Sigmoid colon (tissue), 7 donors: ENCODE measurements at places on chromosomes 3 and 15. TPM values are rescaled to one million over a fixed set of nuclear protein-coding genes. Genes with fewer than 3 reads are reported as not detected.

DNA sequence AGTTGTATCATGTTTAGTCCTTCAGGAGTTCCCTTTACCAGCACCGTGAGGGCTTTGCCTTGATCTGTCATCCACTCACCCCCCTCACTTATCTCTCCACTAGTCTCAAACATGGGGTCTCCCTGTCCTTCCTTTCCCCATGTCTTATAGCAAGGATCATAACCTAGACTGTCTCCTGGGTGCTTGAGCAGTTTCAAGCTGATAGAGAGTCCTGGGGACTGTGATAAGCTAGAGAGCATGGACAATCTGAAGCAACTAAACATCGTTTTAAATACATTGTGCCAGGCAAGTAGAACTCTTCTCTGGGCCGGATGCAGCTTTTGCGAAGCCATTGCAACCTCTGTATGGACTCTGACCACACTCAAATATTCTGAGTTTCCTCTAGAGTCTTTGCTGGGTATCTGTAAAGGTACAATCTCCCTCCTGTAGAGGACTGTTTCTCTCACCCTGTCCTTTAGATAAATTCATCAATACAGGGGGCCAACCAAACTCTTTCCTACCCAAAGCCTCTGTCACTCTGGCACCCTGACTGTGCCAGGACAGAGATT is 684.6 kb upstream of the NR2F2 start:
- no peak for DNase-seq

DNA sequence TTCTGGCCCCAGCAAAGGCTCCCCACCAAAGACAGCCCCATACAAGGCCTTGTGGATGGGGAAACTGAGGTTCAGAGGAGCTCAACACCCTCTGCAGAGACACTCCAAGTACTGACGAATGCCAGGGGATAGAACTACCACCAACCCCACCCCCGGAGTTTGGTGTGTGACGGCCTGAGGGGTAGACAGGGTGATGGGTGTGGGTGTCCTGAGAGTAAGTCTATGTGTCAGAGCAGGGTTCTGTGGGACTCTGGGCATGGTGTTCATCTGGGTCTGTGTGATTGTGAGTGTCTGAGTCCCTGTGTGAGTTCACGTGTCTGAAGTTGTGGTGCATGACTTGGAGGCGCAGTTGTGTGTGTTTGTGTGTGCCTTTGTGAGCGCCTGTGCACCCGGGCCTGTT is 7.4 kb downstream of the PTH1R start:
- no peak for DNase-seq

GRCh38 chr15:81050805-81051204 is 50.1 kb downstream of the TLNRD1 start:
- DNase-seq = no peak

- DNase-seq = no peak
Observed at GRCh38 chr15:52804526-52805081, 14.5 kb upstream of the ONECUT1 start.

- no peak for DNase-seq
Observed at GRCh38 chr15:66241087-66241907, 12.3 kb downstream of the MEGF11 start.

DNA sequence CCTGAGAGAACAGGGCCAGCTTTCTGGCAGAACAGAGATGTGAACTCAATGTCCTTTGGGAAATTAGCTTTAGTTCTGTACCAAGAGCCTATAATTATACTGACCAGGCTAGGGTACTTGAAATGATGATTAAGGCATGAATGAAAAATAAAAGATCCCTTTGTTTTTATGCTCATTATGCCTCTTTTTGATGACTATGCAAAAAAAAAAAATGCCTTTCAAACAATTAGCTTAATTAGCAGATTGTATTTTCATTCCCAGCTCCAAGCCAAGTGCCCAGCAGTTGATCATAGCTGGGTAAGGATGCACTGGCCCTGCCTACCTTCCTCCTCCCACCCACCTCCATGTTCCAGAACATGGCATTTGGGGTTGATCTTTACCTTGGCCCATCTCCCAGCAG is 56.8 kb downstream of the LYZL4 start:
- no peak for DNase-seq

DNA sequence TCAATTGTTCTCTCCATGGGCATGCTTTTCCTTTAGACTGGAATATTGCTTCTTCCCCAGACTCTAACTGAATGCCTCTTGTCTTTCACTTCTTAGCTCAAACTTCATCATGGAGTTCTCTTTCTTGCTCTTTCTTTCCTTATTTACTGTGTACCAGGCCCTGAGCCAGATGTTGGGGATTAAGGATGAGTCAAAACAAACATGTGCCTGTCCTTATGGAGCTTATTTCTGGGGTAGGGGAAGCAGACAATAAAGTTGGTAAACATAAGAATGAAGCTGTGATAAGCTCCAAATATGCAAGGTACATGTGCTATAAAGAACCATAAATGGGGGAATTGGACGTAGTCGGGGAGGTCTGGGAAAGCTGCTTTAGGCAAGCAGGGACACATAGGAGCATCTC is 145.8 kb downstream of the ALDH1A2 start:
- no peak for DNase-seq

- DNase-seq = no peak
Observed at GRCh38 chr3:11619946-11620652, 23.6 kb downstream of the VGLL4 start.

DNA sequence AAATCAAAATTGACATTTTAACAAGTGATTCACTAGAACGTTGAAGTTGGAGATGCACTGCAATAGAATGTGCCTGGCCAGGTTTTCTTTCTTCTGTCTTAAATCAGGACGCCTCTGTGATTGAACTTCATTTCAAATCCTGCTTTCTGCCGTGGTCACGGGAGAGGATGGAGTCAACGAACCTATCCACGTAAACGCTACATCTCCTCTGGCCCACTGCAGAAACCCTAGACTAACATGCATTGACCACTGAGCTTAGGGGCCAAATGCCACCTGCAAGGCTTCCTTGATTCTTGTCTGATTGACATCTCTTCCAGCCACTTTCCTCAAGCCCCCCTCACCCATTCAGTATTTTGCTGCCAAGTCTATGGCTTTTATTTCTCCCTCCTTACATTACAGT is 6.3 kb upstream of the MECOM start:
- DNase-seq = no peak

- no peak for DNase-seq
Observed at GRCh38 chr3:114902691-114903101, 244.4 kb downstream of the ZBTB20 start.

- DNase-seq = no peak
Observed at GRCh38 chr3:76107935-76108570, 322.7 kb upstream of the ZNF717 start.

DNA sequence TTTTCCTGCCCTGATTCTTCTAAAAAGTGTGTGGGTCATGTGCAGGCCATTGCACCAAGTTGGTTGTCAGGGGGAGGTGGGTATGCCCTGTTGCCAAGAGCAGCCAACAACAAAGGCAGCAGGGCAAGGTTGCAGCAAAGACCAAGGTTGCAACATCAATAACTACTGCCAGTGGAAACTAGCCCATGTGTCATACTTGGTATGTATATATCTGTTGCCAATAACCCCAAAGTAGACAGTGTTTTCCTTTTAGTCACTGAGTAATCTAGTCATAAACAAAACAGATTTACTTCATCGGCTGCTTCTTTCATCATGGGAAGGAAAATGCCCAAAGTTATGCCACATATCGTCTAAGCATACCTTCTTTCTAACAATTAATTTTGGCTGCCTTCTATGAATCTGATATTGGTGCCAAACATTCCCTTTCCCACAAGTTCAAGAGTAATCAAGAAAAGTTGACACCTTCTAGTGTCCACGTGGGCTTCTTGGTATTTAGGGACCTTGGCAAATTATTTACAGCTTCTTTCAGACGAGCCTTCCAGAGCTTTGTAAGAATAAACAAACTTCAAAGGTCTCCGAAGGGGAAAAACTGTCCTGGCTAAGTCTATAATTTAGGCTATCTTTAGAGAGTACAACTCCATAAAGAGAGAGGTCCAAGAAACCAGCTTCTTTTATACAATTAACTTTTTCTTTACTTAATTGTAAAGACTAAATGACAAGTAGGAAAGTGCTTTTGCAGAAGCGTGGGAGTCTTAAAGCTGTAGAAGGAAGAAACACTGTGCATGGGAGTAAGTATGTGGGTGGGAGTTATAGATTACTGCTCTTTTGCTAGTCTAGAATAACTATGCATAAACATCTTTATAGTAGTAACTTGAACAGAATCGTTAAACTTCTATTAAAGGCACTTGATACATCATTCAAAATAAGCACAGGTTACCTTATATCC is 10.0 kb upstream of the MBNL1 start:
- peak; percentile 85 for DNase-seq

DNA sequence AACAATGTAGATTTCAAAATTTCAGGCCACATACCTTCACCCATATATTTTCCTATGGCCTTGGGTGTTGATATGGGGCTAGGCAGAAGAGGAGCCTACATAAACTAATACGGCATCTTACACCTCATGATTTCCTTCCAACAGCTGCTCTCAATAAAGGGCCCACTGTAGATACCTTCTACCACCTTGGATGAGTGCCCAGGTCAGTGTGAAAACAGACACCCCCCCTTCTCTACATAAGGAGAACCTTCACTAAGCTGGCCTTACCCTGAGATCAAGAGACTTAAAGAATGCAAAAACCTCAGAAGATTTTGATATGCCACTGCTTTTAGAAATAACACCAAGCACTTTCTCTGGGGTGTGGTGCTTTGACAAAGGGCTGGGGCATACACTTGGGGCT is 42.7 kb downstream of the SH3BP5 start:
- no peak for DNase-seq

DNA sequence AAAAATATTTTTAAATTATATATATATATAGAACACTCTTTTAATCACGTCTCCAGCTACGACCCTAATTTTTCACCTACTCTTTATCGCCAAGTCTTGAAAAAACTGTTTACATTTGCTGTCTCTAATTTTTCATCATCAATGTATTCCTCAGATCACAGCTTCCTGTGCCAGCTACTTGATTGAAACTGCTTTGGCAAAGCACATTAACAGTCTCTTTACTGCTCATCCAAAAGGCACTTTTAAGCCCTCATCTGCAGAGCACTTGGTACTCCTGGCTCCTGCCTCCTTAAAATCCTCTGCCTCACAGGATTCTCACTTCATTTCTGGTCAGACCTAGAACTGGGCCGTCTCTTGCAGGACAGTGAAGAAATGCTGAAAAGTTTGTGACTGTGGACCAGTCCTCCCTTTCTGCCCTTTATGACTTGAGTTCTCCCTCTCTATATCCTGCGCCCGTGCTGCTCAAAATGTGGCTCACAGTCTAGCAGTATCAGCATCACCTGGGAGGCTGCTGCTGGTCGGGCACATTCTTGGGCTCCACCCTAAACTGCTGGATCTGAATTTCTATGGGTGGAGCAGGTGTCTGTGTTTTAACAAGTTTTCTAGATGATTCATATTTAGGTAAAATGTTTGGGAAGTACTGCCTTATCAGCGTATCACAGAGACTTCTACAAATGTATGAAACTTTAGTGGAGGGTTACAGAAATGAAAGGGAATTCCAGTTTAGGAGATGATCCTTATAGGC is 196.8 kb downstream of the ADAMTSL3 start:
- no peak for DNase-seq

GRCh38 chr15:29570121-29570947 is 251.9 kb downstream of the TJP1 start:
- no peak for DNase-seq

DNA sequence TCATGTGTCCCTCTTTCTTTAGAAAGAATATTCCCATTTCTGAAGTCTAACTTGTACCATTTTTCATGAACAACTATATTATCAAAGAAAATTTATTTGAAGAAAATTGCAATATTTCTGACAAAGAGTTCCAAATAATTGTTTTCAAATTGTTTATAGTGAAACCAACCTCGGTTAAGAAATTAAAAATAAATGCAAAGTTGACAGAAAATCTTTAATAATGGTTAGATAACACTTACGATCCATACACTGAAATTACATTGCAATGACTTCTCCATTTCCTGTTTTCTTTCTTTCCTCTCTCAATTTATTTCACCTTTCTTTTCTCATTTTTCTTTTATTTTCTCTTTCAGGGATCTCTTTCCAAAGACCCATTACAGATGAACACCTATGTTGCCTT is 125.1 kb downstream of the STAC start:
- no peak for DNase-seq

DNA sequence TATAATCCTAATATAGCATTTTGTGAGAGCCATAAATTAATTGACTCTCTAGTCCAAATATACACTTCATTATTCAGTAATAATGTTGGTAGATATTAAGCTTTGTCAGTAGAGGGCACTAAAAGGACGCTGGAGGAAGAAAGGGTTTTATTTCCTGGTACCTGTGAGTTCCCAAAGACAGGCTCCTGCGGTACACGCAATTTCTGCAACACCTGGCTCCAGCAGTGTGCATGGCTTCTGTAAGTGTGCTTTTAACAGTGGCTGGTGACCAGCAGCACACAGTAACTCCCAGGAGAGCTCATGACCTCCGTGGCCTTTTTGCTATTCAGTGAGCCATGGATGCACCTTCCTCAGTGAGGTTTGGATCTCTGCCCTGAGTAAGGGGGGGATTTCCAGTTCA is 338.3 kb upstream of the ZNF385D start:
- DNase-seq = no peak

GRCh38 chr3:67290438-67290837 is 292.3 kb downstream of the KBTBD8 start:
- no peak for DNase-seq

DNA sequence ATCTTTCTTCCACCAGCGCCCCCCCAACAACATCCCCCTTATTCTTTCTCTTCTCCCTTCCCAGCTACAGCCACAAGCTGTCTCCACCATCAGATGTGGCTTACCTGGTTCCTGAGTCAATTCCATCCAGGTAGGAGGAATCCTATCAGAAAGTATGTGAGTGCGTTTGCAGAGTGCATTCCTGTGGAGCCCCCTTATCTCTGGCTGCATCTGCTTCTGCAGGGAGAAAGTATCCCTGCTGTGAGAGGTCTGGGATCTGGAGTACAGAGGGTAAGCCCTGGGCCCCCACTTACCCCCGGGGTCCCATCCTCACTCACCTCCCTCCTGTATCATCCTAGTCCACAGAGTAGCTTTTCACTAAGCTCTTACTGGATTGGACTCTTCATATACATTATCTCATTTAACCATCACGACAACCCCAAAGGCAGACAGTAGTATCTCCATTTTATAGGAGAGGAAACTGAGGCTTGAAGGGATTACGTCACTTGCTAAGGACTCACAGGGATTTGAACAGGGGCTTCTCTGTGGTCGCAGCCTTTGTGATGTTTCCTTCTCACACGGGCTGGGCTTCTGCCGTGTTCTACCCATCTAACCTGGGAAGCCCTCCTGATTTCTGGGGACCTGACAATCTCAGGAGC is 22.2 kb upstream of the MAGEF1 start:
- no peak for DNase-seq

- peak; percentile 83 for DNase-seq
Observed at GRCh38 chr3:177358091-177358976, 161.1 kb upstream of the TBL1XR1 start.

CKMT1A gene
- total RNA-seq = 1.8 TPM

ADAMTSL3 gene
- total RNA-seq = 39.2 TPM

ZNF662 gene
- total RNA-seq = 8.7 TPM

MST1R gene
- 1.2 TPM for total RNA-seq

MUC4 gene
- 6.4 TPM for total RNA-seq

MUSTN1 gene
- 4.4 TPM for total RNA-seq

DCUN1D1 gene
- 47.1 TPM for total RNA-seq

TRIM71 gene
- not detected for total RNA-seq

LRRC34 gene
- total RNA-seq = 2.9 TPM

LMAN1L gene
- not detected for total RNA-seq

KIAA1143 gene
- 26.7 TPM for total RNA-seq
